ENCODE measurements at places on chromosomes 3 and 15.

DNA sequence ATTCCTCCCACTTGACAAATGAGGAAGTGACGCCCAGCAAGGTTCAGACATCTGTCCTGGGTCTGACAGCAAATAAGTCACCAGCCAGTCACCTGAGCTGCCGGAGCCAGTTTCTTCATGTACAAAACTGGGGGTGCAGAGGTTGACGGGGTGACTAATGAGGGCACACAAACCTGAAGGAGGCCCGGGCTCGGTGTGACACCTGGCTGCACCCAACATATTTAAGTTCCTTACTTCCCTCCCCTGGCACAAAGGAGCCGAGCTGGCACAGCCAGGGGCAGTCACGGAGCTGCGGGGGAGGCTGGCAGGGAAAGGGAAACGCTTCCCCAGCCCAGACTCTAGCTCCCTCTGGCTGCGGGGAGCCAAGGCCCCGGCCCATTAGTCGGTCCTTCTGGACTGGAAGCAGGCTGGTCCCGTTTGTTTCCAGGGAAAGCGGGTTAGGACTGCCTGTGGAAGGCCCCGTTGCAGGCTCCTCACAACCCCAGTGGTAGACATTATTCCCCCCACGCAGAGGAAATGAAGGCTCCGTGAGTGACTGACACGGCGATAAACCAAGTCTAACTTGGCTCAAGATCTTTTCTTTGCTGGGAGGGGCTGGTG is 2.3 kb downstream of the FBXL22 start:
- DNase-seq: peak; percentile 32

DNA sequence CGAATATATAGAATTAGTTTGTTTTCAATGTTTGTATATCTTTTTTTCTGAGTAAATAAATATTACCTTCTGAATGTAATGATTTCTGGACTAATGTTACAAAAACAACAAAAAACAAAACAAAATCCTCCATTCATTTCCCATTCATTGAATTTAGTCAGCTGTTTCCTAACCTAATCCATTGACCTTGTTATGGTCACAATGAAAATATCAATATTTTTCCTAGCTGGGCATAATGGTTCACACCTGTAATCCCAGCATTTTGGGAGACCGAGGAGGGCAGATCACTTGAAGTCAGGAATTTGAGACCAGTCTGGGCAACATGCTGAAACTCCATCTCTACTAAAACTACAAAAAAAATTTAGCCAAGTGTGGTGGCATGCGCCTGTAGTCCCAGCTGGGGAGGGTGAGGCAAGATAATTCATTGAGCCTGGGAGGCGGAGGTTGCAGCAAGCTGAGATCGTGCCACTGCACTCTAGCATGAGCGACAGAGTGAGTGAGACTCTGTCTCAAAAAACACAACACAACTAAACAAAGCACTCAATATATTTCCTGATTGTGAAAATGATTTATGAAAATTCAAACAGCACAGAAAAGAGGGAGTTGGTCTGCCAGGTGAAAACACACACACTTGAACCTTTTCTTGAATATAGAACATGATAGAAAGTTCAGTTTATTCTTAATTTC is 23.0 kb upstream of the PLSCR4 start:
- DNase-seq: no peak

DNA sequence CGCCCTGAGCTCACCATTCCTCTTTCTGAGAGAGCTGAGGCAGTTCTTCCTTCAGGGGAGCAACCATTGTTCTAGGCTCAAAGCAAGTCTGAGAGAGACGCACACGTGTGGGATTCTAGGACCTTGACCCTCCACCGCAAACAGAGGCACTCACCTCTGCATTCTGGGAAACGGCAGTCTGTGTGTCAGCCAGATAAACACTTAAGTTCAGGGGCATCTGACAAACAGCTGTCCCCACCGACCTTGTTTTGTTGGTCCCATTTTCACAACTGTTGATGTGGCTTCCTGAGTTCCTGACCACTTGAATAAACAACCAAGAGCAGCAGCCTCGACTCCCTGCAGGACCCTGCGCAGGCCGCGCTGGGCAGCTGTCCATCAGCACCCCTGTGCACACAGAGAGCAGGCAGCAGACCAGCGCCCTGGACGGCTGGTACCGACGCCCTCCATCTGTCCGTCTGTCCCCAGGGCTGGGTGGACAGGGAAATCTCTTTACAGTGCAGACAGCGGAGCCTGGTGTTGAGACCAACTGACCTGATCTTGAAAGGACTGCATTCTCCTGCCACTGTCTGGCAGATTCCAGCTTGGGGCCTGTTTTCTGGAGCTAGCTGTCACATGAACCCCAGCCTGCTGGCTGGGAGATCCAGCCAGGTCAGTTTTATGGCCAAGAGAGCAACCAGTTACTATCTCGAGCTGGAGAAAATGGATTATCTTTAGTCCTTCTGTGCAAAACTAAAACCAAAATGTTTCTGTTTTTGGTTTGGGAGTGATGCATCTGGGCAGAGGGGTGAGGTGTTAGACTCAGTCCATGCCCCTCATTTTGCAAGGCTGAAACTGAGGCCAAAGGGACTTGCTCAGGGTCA is 64.2 kb downstream of the FAM43A start:
- peak; percentile 30 for DNase-seq

GRCh38 chr15:64753480-64754185 is 21.8 kb downstream of the RBPMS2 start:
- DNase-seq: no peak

DNA sequence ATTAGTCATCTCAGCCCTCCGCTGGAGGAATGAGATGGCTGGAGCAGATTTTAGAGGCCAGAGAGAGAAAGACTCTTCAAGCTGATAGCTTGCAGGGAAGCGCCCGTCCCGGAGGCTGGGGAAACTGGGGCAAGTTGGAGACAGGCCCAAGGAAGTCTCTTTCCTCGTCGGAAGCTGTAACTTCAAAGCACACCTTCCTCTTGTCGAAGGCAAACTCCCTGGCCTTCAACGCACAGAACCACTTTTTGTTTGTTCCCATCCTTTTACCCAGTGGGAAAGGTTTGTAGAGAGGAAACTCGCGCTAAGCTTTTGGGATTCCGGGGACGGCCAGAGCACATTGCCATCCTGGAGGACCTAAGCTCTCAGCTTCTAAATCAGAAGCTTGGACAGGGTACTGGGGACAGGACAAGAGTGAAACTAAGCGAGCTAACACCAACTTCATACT is 900 bp upstream of the EOMES start:
- DNase-seq: no peak

GRCh38 chr3:70096376-70097066 is 97.0 kb downstream of the SAMMSON start:
- no peak for DNase-seq

- DNase-seq: peak; percentile 65
Measured at GRCh38 chr3:100213891-100214573, 46.8 kb upstream of the TBC1D23 start.

DNA sequence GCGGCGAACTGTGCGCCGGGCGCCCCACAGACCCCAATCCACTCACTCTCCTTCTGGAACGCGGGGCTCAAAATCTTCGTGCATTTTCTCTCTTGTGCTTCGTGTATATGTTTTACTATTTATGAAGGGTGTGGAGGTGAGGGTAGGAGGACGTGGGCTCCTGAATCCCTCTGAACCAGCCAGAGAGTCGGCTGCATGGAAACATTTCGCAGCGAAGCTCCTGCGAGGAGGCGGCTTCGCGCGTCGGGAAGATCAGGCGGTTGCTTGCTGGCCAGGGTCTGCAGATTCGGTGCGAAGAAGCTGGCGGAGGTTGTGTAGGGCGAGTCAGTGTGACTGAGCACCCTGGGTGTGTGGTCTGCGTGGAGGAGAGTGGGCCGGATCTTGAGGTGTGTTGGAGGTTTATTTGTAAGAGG is 1.1 kb downstream of the CNTN4 start:
- DNase-seq: no peak

GRCh38 chr3:41173926-41174885 is 25.1 kb upstream of the CTNNB1 start:
- no peak for DNase-seq

- DNase-seq: peak; percentile 14
Measured at GRCh38 chr3:79286882-79287281, 480.9 kb downstream of the ROBO1 start.

DNA sequence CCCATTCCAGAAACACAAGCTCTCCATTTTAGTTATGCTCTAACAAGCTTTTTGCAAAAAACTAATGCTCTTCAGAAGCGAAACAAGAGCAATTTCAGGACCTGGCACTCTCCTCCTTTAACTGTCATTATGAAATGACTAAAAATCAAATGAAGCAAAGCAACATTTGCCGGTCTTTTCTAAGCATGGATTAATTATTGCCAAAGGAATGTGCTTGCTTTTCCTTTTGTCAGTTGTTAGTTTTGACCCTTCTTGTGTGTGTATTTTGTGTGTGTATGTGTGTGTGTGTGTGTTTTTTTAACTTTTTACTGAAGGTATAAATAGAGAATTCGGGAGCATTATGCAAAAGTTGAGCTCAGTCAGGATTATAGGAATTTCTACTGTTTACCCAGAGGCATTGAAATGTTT is 509.1 kb downstream of the TUSC7 start:
- DNase-seq: no peak

DNA sequence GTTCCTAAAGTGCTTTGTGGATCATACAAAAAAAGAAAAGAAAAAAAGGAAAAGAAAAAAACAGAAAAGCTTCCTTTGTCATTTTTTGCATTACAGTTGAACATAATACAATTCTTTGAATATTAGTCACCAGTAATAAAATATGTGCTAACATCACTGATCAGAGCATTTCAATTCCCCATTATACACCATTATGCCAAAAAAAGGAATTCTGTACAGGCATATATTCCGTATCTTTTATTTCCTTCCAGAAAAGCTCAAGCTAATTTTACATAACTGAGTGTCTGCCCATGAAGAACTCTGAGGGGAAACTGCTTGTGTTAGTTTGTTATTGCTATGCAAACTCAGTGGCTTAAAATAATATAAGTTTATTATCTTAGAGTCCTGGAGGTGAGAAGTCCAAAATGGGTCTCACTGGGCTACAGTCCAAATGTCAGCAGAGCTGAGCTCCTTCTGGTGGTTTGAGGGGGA is 377.9 kb downstream of the GAP43 start:
- peak; percentile 62 for DNase-seq

GRCh38 chr3:142997330-142997729 is 4.0 kb upstream of the U2SURP start:
- DNase-seq: no peak

DNA sequence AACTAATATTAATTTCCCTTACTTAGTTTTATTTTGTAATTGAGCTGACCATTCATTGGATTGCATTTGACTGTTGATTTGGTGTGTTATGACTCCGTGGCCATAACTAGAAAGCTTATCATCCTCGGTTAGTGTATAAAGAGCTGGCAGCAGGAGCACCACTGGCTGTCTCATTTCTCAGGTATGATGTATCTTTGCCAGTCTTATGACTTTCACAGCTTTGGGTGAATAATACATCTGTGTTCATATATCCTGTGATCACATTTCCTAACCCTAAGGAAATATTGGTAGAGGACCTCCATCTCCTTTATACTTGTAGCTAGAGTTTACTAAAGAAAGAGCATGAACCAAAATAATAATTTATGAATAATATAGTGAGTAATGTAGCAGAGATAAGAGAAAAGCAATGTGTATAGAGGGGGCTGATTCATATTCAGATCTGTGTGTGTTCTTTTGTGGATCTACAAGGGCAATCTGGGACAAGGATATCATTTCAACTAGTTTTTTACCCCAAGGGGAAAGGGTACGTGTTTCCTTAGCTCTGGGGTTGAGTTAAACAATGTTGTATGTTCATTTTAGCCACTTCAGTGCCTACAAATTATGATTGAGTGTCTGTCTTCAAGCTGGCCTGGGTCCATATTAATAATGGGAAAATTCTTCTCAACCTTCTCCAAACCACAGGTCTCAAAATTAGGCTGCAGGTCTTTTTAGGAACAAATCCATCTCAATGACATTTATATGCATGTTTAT is 901.7 kb downstream of the NTRK3 start:
- peak; percentile 69 for DNase-seq

DNA sequence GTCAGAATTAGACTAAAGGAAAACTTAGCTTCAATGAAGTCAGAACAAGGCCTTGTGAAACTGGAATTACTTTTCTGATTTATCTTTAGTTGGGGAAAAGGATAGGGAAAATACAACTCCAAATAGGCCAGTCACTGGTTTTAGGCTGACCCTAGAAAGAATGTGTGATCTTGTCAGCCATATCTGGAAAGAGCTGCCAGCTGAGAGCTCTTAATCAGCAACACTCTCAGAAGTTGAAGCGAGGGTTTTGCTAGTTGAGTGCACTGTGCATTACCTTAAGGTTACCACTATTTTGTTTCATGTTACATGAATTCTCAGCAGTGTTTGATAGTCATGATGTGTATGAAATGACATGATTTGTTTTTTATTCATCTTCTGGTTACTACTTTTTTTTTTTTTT is 905.3 kb upstream of the ALCAM start:
- DNase-seq: no peak

- no peak for DNase-seq
Measured at GRCh38 chr3:187267306-187267705, 24.2 kb downstream of the MASP1 start.

DNA sequence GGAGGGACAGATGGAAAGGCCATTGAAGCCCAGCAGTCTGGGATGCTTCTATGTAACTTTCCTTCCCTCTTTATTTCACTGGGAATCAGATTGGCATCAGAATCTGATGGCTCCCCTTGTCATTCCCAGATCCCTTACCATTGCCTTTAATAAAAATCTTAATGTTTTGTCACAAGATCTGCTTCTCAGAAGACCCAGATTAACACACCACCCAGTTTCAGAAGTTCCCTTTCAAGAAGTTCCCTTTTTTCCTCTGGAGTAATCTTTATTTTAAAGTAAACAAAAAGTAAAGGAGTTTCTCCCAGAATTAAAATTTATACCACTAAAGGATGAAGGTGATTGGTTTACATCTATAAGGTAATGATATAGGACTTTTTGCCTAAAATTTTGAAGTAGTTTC is 76.4 kb downstream of the UBR1 start:
- no peak for DNase-seq

DNA sequence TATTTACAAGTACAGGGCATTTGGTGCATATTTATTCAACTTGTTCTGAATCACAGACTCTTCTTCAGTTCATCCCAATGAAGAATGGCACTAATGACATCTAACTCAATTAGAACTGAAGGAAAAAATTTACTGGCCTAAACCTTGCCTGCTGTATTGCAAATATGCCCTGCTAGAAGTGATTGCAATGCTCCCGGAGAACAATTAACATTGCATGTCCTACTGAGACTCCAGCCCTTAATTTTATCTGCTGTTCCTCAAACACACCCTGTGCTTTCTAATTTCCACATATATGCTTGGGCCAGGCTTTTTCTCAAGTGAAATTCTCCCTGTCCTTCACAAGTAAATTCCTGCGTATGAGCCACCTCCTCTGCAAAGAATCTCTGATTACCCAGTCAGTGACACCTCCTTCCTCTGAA is 8.3 kb downstream of the ACKR4 start:
- DNase-seq: no peak

GRCh38 chr3:124306665-124307064 is 314.7 kb upstream of the ROPN1 start:
- DNase-seq: no peak

- DNase-seq: no peak
Measured at GRCh38 chr3:141413391-141413790, 45.1 kb downstream of the ZBTB38 start.

Data from astrocyte of the spinal cord (primary cell).